Fibroblast of skin of left biceps (primary cell): ENCODE measurements at places on chromosomes 5 and 9.

DNA sequence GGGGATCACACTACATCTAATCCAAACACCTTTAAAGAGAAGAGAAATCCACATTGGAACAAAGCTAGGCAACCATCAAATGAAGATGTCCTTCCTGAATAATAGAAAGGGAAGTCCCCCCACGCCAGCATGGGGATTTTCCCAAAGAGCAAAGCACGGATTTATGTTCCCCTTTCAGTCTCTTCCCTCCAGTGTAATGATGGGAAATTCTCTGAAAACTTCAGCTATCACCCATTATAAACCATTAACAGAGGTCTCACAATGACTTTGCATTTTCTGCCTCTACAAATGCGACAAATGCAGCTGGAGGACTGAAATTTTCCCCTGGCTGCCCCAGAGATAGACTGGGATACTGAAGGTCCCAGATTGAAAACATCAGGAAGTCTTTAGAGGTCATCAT lies 368.7 kb downstream of the EFNA5 start:
- DNase-seq, result no peak

DNA sequence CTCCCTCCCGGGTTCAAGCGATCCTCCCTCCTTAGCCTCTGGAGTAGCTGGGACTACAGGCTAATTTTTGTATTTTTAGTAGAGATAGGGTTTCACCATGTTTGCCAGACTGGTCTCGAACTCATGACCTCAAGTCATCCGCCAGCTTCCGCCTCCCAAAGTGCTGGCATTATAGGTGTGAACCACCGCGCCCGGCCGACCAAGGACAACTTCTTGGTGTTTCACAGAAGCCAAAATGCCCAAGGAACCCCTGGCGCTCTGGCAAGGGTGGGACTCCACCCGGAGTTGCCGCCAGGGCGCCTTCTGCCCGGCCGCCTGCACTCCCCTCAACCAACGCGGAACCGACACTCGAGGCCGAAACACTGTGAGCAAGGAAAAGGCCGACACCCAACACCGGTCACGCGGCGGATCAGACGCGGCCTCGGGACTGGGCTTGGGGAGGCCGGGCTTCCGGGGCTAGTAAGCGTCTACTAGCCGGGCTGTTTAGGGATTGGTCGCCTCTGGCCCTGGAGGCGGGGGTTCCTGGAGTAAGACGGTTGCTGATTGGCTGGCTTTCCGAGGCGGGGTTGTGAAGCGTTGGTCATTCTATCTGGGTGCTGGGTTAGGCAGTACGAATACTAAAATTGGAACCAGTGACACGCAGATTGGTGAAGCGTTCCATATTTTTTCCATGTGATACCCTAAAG lies 7.7 kb upstream of the CFAP157 start:
- DNase-seq, result peak; percentile 85

GRCh38 chr5:124963236-124963919 lies 216.9 kb upstream of the ZNF608 start:
- DNase-seq, result peak; percentile 53

- no peak for DNase-seq
Observed at GRCh38 chr5:142584891-142585290, 101.0 kb downstream of the FGF1 start.

- no peak for DNase-seq
Observed at GRCh38 chr9:36136272-36136893, at the start of gene GLIPR2. Gene GLIPR2, plus strand, starts transcription at chr9:36136733. Its CDS starts 46 bp downstream, at chr9:36136779.

DNA sequence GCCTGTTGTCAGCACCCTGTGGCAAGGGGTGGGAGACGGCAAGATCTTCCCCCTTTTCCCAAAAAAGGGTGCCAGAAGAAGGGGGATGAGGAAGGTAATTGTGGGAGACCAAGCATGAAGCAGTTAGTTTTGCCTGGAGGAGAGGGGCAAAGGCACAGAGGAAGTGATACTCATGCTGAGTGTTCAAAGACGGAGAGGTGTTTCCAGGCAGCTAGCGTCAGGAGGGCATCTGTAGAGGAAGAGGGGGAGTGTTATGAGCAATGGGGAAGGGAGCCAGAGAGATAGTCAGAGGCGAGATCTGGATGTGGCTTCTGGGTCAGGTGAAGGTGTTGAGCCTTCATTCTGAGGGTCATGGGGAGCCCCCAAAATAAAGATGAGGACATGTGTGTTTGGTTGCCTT lies 26.9 kb upstream of the ADAM19 start:
- no peak for DNase-seq

DNA sequence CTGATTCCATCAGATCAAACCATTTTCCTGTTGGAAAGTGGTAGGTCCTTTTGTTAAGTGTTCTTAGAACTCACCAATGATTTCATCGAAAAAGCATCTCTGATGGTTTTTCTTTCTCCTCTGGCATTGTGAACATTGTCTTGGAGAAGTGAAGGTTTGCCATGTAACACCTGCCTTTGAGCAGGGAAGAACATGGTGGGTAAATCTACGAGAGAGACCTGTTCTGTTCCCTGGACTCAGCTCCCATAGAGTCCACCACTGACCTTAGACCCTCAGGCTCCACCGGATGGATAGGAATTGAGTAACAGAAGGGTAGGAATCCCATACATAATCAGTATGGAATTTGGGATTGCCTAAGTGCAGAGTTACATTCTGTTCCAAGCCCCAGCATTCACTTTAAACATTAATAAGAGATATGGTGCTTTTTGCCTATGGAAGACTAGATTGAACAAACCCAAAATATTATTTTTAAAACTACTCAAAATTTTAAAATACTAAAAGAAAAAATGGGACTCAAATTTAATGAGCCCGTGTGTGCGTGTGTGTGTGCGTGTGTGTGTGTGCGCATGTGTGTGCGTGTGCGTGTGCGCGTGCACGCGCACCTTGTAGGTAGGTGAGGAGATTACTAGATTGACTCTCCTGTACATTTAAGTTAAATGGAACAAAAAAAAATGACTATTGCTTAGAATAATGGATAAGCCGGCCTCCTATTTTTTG lies 92.0 kb downstream of the C9orf152 start:
- DNase-seq, result peak; percentile 54

DNA sequence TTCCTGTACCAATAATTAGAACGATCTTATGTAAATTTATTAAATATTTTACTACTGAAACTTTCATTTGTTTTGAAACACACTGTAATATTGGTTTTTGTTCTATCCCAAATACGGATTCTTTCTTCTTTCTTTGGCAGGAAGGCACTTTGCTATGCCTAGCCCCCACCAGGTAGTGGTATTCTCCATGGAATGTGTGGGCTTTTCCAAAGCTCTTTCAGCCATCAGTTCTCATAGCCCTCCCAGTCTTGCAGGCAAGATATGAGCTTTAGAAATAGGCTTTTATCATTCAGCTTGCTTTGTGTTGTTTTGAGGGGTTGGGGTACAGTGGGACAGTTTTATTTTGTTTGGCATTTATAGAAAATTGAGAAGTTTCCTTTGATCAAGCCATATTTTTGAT lies 107.5 kb downstream of the DMXL1 start:
- no peak for DNase-seq

DNA sequence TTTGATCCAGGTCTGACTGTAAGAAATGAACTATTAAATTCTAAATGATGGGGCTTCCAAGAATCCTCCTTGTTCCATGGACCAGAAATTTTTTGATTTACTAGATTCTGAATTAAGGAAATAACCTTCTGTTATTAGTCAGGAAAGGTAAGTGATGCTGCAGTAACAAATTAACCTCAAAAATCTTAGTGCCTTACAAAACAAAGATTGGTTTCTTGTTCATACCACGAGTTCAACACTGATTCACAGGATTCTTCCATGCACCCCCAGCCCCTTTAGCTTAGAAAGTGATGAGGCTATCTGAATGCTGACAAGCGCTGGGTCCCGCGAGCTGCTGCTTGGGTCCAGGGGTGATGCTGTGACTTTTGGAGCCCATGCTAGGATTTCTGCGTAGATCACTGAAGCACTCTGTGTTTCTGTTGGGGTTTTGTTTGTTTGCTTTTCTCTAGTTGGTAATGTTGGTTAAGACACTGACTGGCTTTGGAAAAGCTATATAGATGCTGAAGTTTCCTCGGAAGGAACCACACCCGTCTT lies 52.3 kb downstream of the COL15A1 start:
- DNase-seq, result no peak

DNA sequence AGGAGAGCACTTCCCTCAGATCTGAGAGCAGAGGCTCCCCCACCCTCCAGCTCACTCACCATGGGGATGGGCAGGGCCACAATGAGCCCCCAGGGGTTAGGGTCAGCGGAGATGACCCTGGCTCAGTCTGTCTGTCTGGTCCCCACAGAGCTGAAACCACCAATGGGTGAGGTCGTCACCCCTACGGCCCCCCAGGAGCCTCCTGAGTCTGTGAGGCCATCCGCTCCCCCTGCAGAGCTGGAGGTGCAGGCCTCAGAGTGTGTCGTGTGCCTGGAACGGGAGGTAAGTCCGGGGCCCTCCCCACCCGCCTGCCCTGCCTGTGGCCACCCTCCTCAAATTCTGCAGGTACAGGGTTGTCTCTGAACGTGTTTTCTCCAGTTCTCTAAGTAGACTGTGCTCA lies 49.6 kb downstream of the LRSAM1 start:
- no peak for DNase-seq

DNA sequence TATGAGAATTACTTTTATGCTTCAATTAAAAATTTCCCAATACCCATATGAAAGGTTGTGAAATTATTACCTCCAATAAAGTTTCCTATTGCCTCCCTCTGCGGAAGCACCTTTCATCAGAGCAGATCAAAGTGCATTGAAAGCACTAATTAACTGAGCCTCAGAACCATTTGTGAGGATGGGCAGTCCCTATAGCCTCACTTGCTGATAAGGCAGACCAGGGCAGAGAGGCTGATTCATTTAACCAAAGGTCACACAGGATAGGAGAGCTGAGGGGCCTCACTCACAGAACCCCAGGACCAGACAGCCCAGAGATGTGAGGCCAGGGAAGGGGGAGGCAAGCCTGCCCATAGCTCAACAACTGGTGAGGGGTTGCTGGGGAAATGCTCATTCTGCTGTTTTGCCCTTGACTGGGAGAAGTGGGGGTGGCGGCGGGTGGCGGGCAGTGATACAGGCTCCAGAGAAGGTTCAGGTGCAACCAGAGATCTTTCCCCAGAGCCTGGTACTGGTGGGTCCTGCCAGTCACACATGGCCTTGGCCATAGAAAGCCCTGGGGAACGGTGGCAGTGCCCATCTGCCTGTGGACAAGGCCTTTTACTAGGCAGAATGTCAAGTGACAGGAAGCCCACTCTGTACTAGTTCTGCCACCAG lies 57.9 kb downstream of the MACROH2A1 start:
- DNase-seq, result no peak

GRCh38 chr9:87684627-87685219 lies 41.2 kb upstream of the CTSL start:
- no peak for DNase-seq

DNA sequence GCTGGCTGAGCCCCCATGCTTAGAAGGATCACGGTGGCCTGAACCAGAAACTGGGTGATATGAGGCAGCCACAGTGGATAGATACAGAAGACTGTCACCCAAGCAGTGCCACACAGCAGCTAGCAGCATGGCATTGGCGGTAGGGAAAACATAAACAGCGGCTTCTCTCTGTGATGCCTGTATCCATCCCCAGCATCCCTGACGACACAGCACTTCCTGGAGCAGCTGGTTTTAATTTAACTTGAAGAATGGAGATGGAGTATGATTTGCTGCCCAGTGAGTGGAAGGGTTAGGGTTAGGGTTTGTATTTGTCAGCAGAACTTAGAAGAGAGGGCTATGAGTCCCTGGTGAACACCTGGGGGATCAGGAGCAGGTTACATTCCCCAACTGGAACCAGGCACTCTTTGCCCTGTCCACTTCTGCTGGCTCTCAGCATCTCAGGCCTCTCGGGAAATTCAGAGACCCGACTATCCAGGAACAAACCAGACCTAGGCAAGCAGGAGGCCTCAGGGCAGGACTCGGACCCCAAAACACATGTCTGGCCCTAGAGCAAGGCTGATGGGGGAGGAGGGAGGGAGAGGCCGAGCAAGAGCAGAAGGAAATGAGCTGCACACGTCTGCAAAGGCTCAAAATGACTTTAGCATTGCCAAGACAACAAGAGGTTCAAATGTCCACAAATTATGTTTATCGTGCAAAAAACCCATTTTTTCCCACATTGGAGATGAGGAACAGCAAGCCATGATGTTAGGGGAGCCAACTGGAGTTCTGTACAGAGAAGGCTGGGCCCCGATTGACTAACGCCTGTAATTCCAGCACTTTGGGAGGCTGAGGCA lies 6.5 kb upstream of the GGTA1 start:
- DNase-seq, result no peak

DNA sequence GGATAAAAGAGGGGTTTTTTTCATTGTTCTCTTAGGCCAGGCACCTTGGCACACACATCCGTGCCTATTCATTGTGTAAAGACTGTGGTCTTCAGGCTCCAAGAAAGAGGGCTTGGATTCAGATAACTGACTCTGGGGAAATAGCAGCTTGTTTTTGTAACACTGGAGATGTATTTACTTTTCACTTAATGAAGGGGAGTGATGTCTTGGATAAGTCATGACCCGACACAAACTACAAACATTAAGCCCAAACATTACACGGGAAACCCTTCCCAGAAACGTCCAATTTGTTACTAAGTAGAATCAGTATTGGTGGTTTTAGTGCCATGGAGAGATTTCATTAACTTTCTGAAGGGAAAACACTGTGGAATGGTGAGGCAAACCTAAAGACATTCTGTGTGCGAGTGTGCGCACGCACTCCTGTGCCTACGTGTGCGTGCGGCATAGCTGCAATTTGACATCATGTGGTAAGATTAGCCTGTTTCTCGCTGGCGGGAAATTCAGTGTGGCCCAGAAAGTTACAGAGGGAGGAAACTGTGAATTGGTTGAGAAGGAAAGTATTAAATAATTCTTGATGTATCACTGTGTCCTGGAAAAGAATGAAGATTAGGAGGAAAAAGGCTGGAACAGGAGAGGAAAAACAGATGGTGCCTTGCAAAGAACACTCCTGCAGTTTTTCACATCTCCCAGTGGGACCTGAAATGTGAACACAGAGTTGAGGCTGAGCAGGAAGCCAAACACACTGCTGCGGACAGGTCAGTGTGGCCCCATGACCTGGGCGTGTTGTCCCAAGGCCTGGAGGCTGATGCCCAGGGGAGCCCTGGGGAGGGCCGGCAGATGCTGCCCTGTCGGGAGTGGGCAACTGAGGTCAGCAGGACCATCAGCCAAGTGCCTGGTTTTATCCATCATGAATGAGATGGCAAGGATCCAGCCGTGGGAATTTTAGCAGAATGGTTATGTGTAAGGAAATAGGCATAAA lies 108.5 kb downstream of the GAS1 start:
- DNase-seq, result no peak

GRCh38 chr5:16870878-16871277 lies 65.2 kb downstream of the MYO10 start:
- no peak for DNase-seq

- DNase-seq, result no peak
Observed at GRCh38 chr5:4222147-4222546, 626.5 kb downstream of the IRX1 start.
